ENCODE measurements at places on chromosomes 16 and 17. TPM values are rescaled to one million over a fixed set of nuclear protein-coding genes. Genes with fewer than 3 reads are reported as not detected.

COX6A2 gene
- total RNA-seq = not detected

SLC35G6 gene
- total RNA-seq = not detected

SUMO2 gene
- 788 TPM for total RNA-seq

PKMYT1 gene
- total RNA-seq = 74.7 TPM

TBC1D3 gene
- total RNA-seq = not detected

CLDN9 gene
- total RNA-seq = 0.60 TPM

CCDC78 gene
- total RNA-seq = 8.5 TPM

CCDC200 gene
- not detected for total RNA-seq

All from H1 (cell line).